Femur (tissue), 1 donor: ENCODE measurements at places on chromosomes 3 and 15.

GRCh38 chr3:45691842-45692241, 2.6 kb downstream of the SACM1L start:
- DNase-seq = no peak

- no peak for DNase-seq
Measured at GRCh38 chr3:151144760-151145159, 58.3 kb downstream of the GPR171 start.

DNA sequence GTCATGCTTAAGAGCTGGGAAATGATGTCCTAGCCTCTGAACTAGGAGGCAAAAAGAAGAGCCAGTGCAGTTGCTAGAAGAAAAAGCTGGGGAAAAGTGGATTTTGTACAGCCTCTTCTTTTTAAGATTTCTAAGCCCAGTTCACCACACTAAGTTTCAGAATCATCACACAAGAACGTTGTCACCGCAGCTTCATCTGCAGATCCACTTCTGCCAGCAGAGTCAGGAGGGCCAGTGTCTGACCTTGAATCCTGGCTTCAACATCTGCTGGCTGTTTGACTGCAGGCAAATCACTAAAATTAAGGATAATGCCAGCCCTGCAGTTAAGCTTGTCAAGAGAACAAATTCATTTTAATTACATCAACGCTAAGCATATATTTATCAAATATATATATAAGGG, 36.2 kb downstream of the HDC start:
- no peak for DNase-seq

DNA sequence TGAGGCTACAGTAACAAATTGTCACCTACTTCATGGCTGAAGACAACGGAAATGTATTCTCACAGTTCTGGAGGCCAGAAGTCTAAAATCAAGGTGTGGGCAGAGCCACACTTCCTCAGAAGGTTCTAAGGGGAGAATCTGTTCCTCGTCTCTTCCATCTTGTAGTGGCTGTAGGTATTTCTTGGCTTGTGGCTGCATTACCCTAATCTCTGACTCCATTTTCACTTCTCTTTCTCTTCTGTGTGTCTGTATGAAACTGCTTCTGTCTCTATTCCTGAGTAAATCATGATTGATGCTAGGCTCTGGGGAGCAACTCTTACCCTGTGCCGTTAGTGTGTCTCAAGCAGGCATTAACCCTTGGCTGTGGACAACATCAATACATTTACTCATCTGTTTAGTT, 164.7 kb downstream of the SQOR start:
- no peak for DNase-seq

GRCh38 chr3:61157414-61157813, 93.8 kb downstream of the FHIT start:
- no peak for DNase-seq

- no peak for DNase-seq
Measured at GRCh38 chr3:193508108-193508507, 46.6 kb downstream of the ATP13A4 start.

GRCh38 chr3:16388850-16389441, 123.9 kb downstream of the OXNAD1 start:
- DNase-seq = no peak

GRCh38 chr15:85477061-85477460, 96.7 kb downstream of the AKAP13 start:
- DNase-seq = no peak

DNA sequence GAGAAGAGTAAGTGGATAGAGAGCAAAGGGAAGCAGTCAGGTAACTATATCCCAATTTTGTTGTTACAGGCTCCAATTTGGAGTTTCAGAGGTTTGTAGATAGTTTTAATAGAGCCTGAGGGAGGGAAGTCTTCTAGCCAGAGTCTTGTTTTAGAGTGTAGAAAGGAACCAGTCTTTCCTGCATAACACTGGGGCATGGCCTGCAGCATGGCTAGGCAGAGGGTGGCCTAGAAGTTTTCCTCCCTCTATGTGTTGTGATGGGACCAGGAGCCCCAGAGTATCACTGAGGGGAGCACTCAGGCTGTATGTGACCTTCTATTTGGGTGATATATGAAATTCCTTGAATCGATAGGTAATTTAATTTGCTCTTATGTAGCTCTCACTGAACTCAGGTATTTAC, 22.5 kb upstream of the GABRR3 start:
- DNase-seq = no peak

DNA sequence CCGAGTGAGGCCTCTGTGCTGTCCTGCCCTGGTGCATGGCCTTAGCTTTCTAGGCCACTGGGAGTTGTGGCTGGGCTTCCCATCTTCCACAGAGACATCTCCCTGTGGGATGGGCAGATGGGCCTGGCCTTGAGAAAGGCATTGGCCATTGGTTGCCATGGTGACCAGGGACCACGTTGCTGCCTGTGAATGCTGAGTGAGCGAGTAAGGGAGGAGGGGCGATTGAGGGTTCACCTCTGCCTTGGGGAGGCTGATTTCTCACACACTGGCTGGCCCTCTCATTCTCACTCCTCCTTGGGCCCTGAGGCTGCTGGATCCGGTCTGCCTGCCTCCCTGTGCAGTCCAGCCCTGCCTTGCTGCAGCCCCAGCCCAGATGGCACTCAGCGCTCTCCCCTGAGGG, 26.4 kb upstream of the DOCK3 start:
- no peak for DNase-seq

GRCh38 chr3:65398953-65399352, 639.8 kb downstream of the MAGI1 start:
- no peak for DNase-seq
